HFFc6 (cell line): ENCODE measurements at places on chromosomes 2 and 18. TPM values are rescaled to one million over a fixed set of nuclear protein-coding genes. Genes with fewer than 3 reads are reported as not detected.

- DNase-seq, result no peak
These were observed 7.7 kb downstream of the MEIS1 start for GRCh38 chr2:66442516-66443185.

DNA sequence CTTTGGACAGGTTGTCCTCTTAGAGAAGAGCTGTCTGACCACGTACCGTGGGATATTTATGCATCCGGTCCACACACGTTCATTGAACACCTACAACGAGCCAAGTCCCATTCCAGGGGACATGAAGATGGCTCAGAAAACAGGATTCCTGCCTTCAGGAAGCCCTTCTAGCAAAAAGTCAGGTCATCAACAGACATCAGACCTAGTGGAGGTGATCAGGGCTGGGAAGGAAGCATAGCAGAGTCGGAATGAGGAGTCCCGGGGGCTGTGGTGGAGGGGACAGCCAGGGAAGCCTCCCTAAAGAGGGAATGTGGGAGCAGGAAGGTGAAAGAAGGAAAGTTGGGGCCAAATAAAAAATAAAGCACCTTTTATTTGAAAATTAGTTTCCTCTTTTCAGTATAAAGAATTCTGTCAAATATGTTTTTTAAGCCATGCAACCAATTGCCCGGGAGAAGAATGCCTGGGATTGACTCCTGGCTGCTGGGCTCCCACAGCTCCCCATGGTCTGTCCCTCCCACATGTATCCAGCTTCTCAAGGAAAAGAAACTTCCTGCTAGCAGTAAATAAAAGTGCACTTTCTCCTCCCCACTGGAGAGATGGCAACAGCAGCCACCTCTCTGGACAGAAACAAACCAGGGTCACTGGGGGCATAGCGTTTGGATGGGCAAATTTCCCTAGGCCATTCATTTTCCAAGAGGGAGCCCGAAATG is 144.8 kb downstream of the SMAD7 start:
- no peak for DNase-seq

SKA1 gene
- total RNA-seq, result 4.9 and 14.5 TPM in 2 replicates

ABCG8 gene
- total RNA-seq, result not detected in 2 replicates

HOXD12 gene
- total RNA-seq, result 0.28 TPM in 1 of 3 replicates, not detected in the others
